MCF 10A (cell line): ENCODE measurements at places on chromosomes 2 and 18. TPM values are rescaled to one million over a fixed set of nuclear protein-coding genes. Genes with fewer than 3 reads are reported as not detected.
A peak's percentile ranks its signal among the peaks of the same experiment; 100 is the strongest.

- peak overlapping the region; percentile 56 for H3K4me3 ChIP-seq
- peaks cover 90% of the 10 kb centered on the region for H3K27me3 ChIP-seq
- H3K36me3 ChIP-seq: no peaks in the 10 kb centered on the region
- peaks cover 15% of the 10 kb centered on the region for H3K4me1 ChIP-seq
Observed at GRCh38 chr2:218980735-218981389, 4.1 kb downstream of the FEV start.

GRCh38 chr18:58949031-58949430 lies 84.4 kb downstream of the ZNF532 start:
- no peaks in the 10 kb centered on the region for H3K4me1 ChIP-seq
- peaks cover 15% of the 10 kb centered on the region for H3K36me3 ChIP-seq
- DNase-seq: no peak
- H3K27ac ChIP-seq: no peak overlapping the region
- H3K27me3 ChIP-seq: no peaks in the 10 kb centered on the region

- H3K4me1 ChIP-seq: no peaks in the 10 kb centered on the region
- no peak for DNase-seq
- H3K36me3 ChIP-seq: no peaks in the 10 kb centered on the region
- peaks cover 22% of the 10 kb centered on the region for H3K27me3 ChIP-seq
- H3K27ac ChIP-seq: no peak overlapping the region
- no peak overlapping the region for H3K4me3 ChIP-seq
Observed at GRCh38 chr2:118816669-118817068, 30.8 kb downstream of the EN1 start.

GRCh38 chr2:8204711-8205110 lies 477.1 kb upstream of the ID2 start:
- H3K4me3 ChIP-seq: no peak overlapping the region
- no peaks in the 10 kb centered on the region for H3K36me3 ChIP-seq
- H3K4me1 ChIP-seq: no peaks in the 10 kb centered on the region
- H3K27ac ChIP-seq: no peak overlapping the region
- no peaks in the 10 kb centered on the region for H3K27me3 ChIP-seq
- no peak for DNase-seq

DNA sequence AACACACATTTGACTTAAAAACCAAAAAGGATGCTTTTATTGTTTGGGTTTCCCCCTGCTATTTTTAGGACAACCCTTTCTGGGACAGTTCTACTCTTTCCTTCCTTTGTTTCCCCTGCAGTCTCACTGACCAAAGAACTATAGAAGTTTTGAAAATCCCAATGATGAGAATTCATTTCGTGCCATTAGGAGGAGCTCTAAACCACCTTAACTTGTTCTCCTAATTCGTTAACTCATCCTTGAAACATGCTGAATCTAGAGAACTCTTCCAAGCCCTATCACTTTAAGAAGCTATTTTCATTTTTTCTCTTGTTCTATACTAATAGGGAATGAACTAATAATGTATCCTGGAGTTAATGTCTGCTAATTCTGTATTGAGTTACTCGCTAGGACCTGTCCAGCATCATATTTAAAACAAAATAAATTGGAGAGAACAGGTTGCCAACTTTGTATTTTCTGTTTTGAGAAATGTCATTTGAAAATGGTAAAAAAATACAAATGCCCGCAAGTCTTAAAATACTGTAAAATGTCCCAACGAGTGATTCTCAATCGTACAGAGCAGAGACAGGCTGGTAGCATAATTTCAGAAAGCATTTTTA lies 62.9 kb downstream of the AFTPH start:
- no peaks in the 10 kb centered on the region for H3K4me1 ChIP-seq
- H3K27ac ChIP-seq: peak overlapping the region; percentile 57
- no peaks in the 10 kb centered on the region for H3K27me3 ChIP-seq
- no peak overlapping the region for H3K4me3 ChIP-seq
- peaks cover 45% of the 10 kb centered on the region for H3K36me3 ChIP-seq

- H3K4me1 ChIP-seq: no peaks in the 10 kb centered on the region
- H3K27ac ChIP-seq: no peak overlapping the region
- H3K27me3 ChIP-seq: no peaks in the 10 kb centered on the region
- H3K36me3 ChIP-seq: peaks cover 12% of the 10 kb centered on the region
- DNase-seq: no peak
Observed at GRCh38 chr2:216144857-216145256, 35.7 kb downstream of the XRCC5 start.

GRCh38 chr18:56257205-56257604 lies 381.2 kb downstream of the TXNL1 start:
- peaks cover 6% of the 10 kb centered on the region for H3K4me1 ChIP-seq
- no peaks in the 10 kb centered on the region for H3K27me3 ChIP-seq
- H3K27ac ChIP-seq: peak overlapping the region; percentile 7
- H3K36me3 ChIP-seq: no peaks in the 10 kb centered on the region
- DNase-seq: peak; percentile 42
- H3K4me3 ChIP-seq: no peak overlapping the region

- H3K36me3 ChIP-seq: no peaks in the 10 kb centered on the region
- no peak for DNase-seq
- peaks cover 11% of the 10 kb centered on the region for H3K27me3 ChIP-seq
- no peaks in the 10 kb centered on the region for H3K4me1 ChIP-seq
- H3K4me3 ChIP-seq: no peak overlapping the region
Observed at GRCh38 chr2:60644951-60645350, 91.5 kb upstream of the BCL11A start.

DNA sequence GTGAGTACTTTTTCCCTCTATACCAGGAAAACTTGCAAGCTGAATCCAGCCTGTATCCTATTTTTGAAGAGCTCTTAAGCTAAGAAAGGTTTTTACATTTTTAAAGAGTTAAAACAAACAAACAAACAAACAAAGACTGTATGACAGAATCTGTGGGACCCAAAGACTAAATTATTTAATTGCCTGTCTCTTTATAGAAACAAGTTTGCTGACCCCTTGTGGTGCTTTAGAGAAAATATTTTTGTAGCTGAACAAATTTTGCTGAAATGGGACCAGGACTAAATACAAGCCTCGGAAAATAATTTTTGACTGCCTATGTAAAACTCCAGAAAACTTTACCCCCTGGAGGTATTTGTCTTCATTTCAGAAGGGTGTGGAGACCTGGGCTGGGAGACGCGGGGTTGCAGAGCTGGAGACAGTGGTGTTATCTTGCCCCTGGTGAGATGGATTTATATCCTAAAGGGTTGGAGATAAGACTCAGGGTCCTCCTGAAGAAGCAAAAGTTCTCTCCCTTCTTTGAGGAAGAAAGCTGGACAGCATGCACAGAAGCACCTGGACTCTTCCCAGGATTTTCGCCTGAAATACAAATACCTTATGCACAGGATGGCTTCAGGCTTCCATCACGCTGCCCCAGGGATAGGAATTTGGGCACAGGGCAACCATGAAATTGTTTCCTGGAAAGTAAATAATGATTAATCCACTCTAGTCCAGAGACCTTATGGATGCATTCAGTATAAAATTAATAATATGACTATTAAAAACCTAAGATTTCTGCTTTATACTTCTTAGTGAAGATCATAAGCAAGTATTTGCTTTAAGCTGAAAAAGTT lies 54.3 kb downstream of the TMX3 start:
- H3K27me3 ChIP-seq: no peaks in the 10 kb centered on the region
- DNase-seq: peak; percentile 61
- no peak overlapping the region for H3K27ac ChIP-seq
- no peaks in the 10 kb centered on the region for H3K36me3 ChIP-seq
- H3K4me1 ChIP-seq: no peaks in the 10 kb centered on the region

DNA sequence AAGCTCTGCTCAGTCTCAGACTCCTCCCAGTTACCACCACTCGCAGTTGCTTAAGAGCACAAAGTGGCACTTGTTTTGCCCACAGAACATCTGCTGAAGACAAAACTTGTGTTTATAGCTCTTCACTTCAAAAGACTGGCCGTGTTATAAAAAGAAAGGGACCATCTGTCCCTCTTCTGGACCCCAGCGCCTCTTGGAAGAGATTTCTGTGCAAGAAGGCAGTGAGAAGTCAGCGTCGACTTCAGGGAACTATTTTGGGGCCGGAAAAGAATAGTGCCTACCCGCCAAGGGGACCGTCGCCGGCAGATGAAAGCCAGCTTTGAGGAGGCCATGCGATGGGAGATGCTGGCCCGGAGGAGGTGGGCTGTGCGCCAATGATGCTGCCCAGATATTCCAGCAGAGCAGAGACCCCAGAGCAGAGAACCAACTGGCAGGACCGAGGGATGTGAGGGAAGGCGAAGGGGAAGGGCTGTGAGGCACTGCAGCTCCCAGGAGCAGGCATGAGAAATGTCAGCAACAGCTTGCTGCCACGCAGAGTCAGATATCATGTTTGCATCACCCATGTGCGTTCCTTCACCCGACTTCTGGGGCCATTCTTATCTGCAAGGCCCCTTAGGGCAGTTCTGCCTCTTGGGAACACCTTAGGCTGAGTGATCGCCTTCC lies 270.9 kb downstream of the ATAD2B start:
- no peak for DNase-seq
- H3K4me3 ChIP-seq: no peak overlapping the region
- peaks cover 8% of the 10 kb centered on the region for H3K4me1 ChIP-seq
- peaks cover 26% of the 10 kb centered on the region for H3K36me3 ChIP-seq
- no peaks in the 10 kb centered on the region for H3K27me3 ChIP-seq

- no peaks in the 10 kb centered on the region for H3K36me3 ChIP-seq
- H3K4me3 ChIP-seq: no peak overlapping the region
Observed at GRCh38 chr2:105538840-105539239, 140.0 kb upstream of the FHL2 start.

Gene IL36G
- not detected in 2 replicates for total RNA-seq

Gene RGPD4
- 0.10 and 0.14 TPM in 2 replicates for total RNA-seq

Gene TUBB8B
- not detected in 2 replicates for total RNA-seq

Gene CD8B2
- total RNA-seq: not detected in 2 replicates
